Choroid plexus epithelial cell (primary cell): ENCODE measurements at places on chromosomes 4 and X.

GRCh38 chr4:3762753-3763549 is 3.2 kb upstream of the ADRA2C start:
- no peak for DNase-seq

- DNase-seq, result no peak
Observed at GRCh38 chr4:175739612-175740011, 72.5 kb downstream of the GPM6A start.

DNA sequence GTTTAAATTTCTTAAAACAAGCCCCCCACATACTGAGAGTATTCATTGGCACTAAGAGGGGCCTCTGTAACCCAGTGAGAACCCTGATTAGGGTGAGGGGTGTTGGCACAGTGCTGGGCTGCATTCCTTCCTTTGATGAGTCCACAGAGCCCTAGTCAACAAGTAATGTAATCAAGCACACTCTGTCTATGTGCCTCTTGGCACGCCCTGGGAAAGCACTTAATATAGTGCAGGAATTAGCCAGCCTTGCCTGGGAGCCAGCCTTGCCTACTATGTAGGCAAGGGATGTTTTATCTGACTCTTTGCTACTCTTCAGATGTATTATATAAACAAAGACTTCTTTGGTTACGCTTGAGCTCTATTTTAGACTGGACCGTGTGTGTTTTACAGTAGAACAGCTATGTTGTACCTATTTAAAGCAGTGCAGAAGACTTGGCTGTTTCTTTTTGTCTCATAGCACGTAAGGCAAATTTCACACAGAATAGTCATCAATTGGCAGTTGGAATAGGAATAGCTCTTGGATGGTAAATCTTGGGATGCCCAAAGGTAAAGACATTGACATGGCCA is 64.3 kb downstream of the FRAS1 start:
- DNase-seq, result no peak

- peak; percentile 2 for DNase-seq
Observed at GRCh38 chrX:27767387-27767786, 40.4 kb upstream of the MAGEB10 start.

DNA sequence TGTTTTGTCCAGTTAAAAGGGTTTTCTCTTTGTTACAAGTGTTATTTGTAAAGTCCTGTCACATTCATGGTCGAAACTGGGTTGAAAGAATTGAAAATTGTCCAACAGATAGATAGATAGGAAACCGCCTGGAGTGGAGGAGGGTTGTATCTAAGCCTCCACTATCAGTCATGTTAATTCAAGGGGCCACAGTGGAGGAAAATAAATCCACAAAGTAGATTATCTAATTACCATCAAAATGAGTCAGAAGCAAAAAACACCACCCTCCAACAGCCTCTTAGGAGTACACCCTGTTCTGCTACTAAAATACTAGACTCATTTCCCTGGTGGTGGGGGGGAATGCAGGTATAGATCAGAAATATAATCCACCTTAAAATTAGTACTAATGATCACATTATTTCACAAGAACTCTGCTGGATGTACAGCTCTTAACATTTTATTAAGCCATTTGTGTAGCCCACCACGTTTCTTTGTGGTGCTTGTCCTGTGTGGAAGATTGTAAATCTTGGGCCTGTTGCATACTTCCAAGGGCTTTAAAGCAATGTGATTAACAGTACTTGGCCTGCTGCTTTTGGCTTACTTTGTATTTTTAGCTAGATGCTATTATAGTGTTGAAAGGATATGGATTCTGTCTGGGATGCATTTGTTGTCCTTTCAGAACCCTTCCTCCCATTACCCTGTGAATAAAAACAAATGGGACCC is 26.8 kb downstream of the RBBP7 start:
- no peak for DNase-seq

DNA sequence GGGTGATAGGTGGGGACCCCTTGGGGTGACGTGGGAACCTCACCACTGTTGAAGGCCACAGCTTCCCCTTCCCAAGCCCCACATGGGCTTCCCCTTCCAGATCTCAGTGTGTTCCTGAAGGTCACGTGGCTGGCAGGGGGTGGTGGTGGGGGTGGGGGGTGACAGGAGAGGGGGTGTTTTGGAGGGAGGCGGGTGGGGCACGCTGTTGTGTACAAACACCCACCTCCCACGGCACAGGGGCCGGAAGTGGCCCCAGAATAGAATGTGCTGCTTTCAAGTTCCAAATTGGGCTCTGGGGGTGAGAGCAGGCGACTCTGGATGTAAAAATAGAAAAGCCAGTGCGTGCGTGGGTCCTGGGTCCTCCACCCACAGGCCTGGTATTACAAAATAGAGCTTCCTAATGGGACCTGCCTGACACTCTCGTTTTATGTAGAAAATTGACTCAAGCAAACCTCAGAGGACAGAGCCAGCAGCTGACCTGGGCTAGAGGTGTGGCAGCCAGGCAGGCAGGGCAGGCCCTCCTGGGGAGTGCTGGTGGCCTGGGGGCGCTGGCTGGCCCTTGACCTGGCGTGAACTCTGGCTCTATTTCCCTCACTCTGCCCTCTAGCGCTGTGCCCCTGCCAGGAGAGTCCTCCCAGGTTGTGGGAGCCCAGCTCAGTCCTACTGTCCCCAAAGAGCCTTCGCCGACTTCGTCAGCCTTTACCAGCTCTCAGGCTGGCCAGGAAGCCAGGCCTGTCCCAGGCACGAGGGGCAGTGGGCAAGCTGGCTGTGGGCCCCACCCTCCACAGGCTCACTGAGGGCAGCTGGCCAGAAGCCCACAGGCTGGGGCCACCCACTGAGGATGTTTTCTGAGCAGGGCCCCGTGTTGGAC is 5.4 kb upstream of the SH3BP2 start:
- no peak for DNase-seq

GRCh38 chrX:54937416-54937815 is 16.8 kb downstream of the TRO start:
- DNase-seq, result no peak

- DNase-seq, result no peak
Observed at GRCh38 chrX:39728025-39728424, 369.7 kb downstream of the BCOR start.
